Retina (tissue), 1 donor: ENCODE measurements at places on chromosomes 7 and 10.

- DNase-seq, result no peak
Measured at GRCh38 chr10:64086083-64086767, 565.0 kb downstream of the REEP3 start.

DNA sequence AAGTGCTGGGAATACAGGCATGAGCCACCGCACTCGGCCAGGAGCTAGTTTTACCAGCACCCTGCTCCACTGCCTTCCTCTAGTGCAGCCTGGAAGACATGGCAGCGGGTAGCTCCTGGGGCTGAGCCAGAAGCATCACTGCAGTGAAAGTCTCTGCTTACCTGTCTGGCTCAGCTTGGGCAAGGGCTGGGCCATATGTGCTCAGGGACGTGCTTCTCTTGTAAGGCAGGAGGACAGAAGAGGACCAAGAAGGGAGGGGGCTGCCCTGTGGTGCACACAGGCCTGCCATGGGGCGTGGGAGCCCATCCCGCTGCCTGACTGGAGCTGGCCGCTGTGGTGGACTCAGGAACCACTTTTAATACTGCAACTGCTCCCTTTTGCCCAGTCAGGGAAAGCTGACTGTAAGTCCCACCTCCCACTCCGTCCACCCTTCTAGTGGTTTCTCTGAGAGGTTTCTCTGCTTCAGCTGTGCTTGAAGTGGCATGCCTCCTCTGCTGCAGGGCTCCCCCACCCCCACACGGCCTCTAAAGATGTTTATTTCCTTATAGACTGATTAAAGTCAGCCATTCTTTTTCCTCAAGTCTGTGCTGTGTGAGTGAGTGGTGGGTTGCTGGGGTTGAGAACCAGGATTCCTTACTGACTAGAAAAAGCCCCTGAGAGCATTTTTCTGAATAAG is 25.3 kb upstream of the C10orf95 start:
- DNase-seq, result no peak

- no peak for DNase-seq
Measured at GRCh38 chr10:11876324-11876723, 53.2 kb downstream of the PROSER2 start.

- no peak for DNase-seq
Measured at GRCh38 chr7:82105463-82105862, 335.6 kb upstream of the HGF start.

- DNase-seq, result no peak
Measured at GRCh38 chr10:78474743-78475142, 441.1 kb downstream of the RPS24 start.

- DNase-seq, result no peak
Measured at GRCh38 chr10:98433881-98434732, 12.6 kb downstream of the HPS1 start.

DNA sequence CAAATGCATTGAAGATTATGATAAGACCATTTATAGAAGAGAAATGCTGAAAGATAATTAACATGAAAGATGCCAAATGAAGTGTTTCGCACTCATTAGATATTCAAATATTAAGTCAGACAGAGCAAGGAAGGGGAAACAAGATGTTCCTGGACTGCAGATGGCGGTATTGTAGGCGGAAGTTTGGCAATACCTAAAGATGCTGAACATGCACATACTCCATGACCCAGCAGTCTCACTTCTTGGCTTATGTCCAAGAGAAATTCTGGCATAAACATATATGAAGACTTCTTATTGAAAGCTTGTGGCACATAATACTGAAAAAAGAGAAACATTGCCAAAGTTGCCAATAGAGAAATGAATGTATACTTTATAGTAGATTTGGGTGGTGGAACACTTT is 325.4 kb upstream of the SEMA3C start:
- DNase-seq, result no peak
